Fibroblast of mammary gland (primary cell): ENCODE measurements at places on chromosomes 12 and 14.

DNA sequence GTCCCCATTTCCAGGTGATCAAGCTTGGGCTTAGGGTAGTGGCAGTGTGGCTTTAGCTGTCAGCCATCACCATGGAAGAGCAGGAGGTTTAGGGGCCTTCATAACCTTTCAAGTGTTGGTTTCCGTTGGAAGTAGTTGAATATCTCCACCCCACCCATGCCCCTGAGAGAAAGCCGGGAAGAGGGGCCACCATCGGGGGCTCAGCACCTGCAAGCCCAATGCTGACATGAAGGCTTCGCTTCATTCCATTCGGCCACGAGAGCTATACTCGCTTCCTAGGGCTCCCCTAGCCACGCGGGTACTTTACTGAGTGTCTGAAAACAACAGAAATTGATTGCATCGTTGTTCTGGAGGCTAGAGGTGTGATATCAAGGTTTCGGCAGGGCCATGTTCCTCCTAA, 234.8 kb downstream of the ZFP36L1 start:
- DNase-seq = no peak

DNA sequence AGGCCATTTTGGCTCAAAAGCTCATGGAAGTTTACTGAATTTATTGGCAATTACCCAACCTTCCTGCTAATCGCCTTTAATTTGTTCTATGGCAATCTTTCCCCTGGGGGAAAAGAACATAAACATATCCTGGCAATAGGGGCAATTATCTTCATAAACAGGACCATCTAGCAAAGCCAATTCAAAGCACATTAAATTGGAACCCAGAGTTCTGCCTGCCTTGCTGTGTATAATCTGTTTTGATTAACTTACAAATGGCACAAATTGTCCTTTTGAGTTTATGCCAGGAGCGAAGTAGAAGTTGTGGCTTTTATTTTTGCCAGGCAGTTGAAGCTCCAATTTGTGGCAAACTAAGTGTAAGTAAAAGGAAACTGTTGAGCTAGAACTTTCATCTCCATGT, 68.6 kb downstream of the C12orf50 start:
- no peak for DNase-seq

GRCh38 chr14:30648471-30648870, 26.4 kb downstream of the SCFD1 start:
- no peak for DNase-seq

- DNase-seq = no peak
Measured at GRCh38 chr12:99282086-99282485, 365.5 kb upstream of the GARIN6 start.

DNA sequence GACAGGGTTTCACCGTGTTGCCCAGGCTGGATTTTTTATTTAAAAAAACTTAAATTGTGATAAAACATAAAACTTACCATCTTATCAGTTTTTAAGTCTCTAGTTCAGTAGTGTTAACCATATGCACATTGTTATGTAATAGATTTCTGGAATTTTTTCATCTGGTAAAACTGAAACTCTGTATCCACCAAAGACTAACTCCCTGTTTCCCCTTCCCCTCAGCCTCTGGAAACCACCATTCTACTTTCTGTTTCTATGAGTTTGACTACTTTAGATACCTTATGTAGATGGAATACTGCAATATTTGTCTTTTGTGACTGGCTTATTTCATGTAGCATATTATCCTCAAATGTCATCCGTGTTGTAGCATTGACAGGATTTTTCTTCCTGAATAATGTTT, 12.8 kb upstream of the PLEKHG3 start:
- no peak for DNase-seq
